CD4-positive, alpha-beta T cell (primary cell): ENCODE measurements at places on chromosomes 5 and 9.

DNA sequence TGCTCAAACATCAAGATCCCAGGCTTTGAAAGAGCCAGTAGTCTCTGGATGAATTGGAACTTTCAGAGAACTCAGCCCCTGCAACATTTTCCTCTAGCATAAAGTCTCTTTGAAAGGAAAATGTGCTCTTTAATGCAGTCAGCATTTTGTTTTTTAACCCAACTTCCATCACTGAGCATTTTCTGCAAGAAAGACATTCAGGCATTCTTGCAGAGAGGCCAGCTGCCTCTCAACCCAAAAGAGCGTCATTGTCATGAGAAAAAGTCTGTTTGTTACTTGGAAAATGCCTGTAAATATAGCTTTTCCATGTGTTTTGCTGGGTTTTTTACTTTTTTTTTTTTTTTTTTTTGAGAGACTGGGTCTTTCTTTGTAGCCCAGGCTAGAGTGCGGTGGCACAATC lies 225.0 kb downstream of the ADAMTSL1 start:
- no peak for DNase-seq

GRCh38 chr5:148290271-148291195 lies 21.7 kb upstream of the SPINK7 start:
- DNase-seq: no peak

GRCh38 chr5:77394064-77394715 lies 97.9 kb downstream of the WDR41 start:
- no peak for DNase-seq

- DNase-seq: no peak
Observed at GRCh38 chr5:123610209-123610608, 98.2 kb downstream of the CSNK1G3 start.

GRCh38 chr9:126451316-126451885 lies 124.8 kb downstream of the MVB12B start:
- no peak for DNase-seq

- DNase-seq: no peak
Observed at GRCh38 chr9:135857371-135857786, 50.0 kb downstream of the CAMSAP1 start.

GRCh38 chr9:106622164-106622487 lies 240.8 kb upstream of the ZNF462 start:
- no peak for DNase-seq

GRCh38 chr9:120583958-120584369 lies 4.0 kb upstream of the CDK5RAP2 start:
- peak; percentile 15 for DNase-seq

DNA sequence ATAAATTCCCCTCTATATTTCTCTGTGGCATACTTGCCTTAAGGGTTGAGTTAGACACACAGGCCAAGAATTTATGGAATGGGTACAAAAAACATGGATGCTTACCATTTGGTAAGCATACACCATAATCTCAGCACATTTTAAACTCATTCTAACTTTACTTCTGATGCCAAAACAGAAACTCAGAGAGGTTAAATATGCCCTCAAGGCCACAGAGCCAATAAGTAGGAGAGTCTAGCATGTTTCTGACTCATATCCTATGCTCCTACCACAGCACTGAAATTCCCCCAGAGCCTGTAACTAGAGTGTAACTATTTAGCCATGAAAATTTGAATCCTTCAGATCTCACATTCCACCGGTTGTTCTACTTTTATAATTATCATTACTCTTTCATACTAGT lies 559.7 kb downstream of the ACTL7B start:
- DNase-seq: no peak

DNA sequence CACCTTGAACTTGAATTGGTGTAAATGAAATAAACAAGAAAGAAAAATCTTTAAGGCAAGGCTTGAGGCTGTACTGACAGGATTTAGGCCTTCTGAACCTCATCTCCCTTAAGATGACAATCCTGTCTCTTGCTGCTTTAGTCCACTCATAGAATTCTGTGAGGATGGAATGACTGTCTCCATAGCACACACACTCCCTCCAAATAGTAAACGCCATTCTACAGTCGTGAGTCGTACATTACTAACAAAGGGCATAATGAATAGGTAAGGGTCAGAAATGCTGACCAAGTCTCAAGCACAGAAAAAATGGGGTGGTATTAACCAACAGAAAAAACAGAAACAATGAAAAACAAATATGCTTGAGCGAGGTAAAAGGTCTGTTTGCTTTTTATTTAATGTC lies 71.8 kb upstream of the SIMC1 start:
- DNase-seq: no peak

DNA sequence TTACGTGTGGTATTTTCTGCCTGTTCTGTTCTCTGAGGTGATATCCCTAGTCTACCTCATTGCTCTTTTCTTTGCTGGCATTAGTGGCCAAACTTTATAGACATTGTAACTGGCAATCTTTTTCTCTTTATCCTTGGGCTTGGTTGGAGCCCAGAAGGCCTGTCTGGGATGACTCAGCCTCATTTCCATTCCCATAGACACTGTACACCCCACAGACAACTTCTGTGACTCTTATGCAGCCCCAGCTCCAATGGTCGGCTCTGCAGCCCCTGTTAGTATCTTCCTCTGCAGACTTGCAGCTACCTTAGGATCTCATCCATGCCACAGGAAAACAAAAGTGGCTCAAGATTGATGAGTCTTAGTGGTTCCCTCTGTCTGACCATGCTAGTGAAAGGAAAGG lies 79.8 kb downstream of the CFAP95 start:
- DNase-seq: no peak

DNA sequence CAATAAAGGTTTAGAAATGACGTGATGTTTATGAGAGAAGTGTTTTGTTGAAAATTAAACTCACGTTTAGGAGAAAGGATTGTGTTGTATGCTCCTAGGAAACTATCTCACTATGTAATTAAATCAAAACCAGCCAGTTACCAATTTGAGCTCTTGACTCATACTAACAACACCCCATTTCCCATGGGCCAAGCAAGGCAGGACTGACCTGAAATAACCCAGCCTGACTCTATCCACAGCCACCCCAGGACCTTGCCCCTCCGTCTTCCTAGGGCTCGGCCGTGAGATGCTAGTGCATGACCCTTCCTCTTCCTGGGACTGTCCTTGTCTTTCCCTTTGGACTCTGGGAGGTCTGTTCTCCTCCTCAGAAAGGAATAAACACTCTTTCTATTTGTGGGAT lies 16.4 kb downstream of the TLR4 start:
- no peak for DNase-seq

DNA sequence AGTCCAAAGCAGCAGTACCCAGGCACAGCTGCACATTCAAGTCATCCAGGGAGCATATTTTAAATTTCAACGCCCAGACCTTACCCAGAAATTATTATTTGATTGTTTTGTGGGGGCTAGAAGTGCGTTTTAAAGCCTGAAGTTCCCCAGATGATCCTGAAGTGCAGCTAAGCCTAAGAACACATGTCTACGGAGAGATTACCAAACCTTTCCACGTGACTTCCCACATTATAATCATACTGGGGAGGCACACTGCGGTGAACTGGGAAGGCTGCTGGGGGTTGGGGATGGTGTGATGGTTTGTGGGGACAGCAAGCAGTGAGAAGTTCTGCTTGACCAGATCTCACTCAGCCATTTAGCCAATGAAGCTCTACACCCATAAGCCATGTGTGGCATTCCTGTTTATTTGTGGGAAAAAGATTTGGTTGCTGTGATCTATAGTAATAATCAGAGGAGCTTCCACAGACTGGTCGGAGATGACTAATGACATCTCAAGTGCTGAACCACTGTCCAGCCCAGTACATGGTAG lies 93.4 kb upstream of the CDH6 start:
- DNase-seq: no peak

- no peak for DNase-seq
Observed at GRCh38 chr9:133066181-133066983, 4.6 kb downstream of the CEL start.

- DNase-seq: no peak
Observed at GRCh38 chr9:135379540-135380267, 99.9 kb upstream of the PPP1R26 start.

DNA sequence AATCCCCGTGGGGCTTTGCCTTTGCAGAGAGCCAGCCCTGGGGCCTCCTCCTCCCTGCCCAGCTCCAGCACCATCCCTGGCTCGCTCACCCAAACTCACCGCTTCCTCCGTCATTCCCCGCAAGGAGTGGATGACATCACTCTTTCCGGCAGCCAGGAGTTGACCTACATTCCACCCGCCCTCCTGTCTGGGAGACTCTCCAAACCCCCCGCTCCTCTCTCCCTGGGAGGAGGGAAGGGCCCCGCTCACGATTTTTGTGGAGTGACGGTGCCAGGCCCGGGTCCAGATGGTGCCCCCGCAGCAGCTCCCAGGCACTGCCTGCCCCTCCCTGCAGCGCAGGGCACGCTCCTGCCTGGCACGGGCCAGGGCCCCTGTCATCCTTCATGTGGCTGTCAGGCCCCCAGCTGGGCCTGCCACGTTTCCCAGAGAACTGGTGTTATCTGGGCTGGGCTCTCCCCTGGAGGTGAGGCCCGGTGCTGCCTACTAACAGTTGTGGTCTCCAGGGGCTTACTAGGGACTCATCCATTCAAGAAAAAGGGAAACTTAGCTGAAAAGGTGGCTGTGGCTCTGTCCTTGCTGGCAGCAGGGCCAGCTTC lies 52.3 kb downstream of the NTNG2 start:
- DNase-seq: no peak

GRCh38 chr5:129069292-129069691 lies 25.3 kb upstream of the ISOC1 start:
- no peak for DNase-seq

- no peak for DNase-seq
Observed at GRCh38 chr5:170861917-170862766, at the start of gene RANBP17. RANBP17 (plus strand) TSS chr5:170862018.

DNA sequence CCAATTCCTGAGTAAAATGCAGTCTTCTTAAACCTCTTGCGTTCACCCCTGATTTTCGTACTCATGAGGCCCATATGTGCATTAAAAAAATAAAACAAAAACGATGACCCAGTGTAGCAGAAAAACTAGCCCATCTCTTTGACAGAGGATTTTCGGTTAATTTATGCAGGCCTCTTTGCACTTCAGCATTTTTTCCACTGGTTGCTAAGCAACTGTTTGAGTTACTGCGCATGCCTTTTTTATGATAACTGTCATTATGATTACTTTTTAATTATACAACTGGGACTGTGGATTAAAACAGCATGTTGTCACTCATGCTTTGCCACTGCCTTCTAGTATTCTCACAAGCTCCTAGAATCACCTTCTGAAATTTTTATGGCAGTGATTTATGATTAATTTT lies 165.0 kb downstream of the SMARCA2 start:
- no peak for DNase-seq

DNA sequence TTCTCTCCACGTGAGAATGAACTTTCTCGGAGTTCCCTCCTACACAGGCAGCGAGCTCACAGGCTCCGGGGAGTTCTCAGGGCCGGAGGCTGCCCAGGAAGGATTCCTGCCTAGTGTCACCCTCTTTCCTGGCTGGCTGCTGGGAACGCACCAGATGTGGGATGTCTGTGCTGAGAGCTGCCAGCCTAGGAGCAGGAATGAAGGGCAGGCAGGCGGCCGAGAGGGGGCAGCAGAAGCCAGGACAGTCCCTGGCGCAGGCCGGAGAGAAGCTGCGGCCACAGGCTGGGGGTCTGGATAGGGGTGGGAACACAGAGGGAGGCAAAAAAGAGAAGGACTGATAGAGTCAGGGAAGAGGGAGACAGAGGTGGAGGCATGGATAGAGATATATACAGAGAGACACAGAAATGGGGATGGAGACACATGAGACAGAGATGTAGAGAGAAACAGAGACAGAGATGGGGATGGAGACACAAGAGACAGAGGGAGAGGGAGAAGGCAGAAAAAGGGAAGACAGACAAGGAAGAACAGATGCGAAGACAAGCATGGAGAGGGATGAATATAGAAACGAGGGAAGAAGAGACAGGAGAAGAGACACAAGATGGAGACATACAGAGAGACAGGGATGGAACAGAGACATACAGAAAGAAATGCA lies 25.3 kb upstream of the ENHO start:
- no peak for DNase-seq

DNA sequence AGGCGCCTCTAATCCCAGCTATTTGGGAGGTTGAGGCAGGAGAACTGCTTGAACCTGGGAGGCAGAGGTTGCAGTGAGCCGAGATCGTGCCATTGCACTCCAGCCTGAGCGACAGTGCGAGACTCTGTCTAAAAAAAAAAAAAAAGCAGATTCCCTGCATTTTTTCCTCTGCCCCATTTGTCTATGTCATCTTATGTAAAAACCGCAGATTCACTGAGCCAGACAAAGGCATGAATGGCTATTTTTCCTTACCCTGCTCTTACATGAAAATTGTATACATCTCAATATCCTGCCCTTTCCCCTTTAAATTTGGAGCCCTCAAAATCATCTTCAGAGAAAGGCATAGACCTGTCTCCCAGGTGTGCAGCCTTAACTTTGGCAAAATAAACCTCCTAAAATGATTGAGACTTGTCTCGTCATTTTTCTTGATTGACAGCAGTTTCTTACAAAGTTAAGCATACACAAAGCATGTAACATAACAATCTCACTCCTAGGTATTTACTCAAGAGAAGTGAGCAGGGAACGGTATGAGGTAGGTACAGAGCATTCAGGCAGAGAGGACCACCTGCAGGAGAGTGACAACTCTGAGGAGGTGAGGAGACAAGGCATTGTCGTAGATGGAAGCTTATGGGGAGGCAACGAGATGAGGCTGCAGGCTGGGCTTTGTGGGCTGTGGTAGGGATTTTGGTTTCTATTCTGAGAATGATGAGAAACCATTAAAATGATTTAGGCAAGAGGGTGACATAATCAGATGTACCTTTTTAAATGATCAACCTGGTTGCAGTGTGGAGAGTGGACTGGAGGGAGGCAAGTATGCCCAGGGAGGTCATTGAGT lies 65.7 kb upstream of the IL6ST start:
- DNase-seq: peak; percentile 57

DNA sequence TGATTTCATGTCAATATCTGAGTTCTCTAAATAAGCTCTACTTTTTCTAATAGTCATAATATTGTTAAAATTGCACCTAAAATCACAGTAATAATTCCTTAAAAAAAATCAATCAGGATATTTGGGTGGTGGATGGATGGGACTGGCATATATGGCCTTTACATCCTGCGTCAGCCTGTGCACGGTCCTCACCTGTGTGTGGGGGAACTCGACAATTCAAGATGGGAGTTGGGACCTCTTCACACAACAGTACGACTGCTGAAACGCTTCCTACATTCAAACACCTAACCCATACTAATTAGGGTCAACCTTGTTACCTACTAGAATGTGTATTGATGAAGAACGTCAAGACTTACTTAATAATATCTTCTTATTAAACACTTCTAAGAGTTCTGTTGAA lies 90.5 kb downstream of the OSMR start:
- no peak for DNase-seq
